ENCODE measurements at places on chromosomes 11 and 22. TPM values are rescaled to one million over a fixed set of nuclear protein-coding genes. Genes with fewer than 3 reads are reported as not detected.
A peak's percentile ranks its signal among the peaks of the same experiment; 100 is the strongest.

DNA sequence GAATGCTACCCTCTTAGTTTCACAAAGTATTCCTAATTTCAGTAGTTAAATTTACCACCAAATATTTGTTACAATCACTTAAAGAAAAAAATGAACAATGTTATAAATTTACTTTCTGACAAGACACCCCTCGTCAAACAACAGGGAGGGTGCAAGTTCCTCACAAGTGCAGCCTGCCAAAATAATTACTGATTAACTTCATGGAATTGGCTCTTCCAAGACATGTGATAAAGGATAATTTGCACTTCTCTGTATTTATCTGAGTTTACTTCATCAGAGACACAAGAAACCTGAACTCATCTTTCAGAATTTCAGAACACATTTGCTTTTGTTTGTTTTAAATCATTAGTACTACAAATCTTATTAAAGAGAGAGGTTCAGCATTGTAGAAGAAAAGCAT is 66.5 kb downstream of the LARGE2 start:
- no peaks in the 10 kb centered on the region for H3K36me3 ChIP-seq
- H3K27me3 ChIP-seq, result no peaks in the 10 kb centered on the region
- H3K4me3 ChIP-seq, result no peak overlapping the region
- no peak for DNase-seq

GRCh38 chr22:48782326-48782725 is 1045.3 kb downstream of the BRD1 start:
- H3K27me3 ChIP-seq, result no peaks in the 10 kb centered on the region
- H3K4me1 ChIP-seq, result peaks cover 13% of the 10 kb centered on the region
- H3K4me3 ChIP-seq, result no peak overlapping the region
- H3K27ac ChIP-seq, result no peak overlapping the region
- DNase-seq, result no peak

GRCh38 chr11:80365980-80366379 is 925.1 kb upstream of the TENM4 start:
- H3K27ac ChIP-seq, result no peak overlapping the region
- no peaks in the 10 kb centered on the region for H3K4me1 ChIP-seq
- no peaks in the 10 kb centered on the region for H3K36me3 ChIP-seq
- H3K27me3 ChIP-seq, result no peaks in the 10 kb centered on the region
- no peak overlapping the region for H3K4me3 ChIP-seq

GRCh38 chr11:129045150-129045549 is 102.5 kb upstream of the TP53AIP1 start:
- H3K27ac ChIP-seq, result no peak overlapping the region
- no peak for DNase-seq
- no peaks in the 10 kb centered on the region for H3K27me3 ChIP-seq

DNA sequence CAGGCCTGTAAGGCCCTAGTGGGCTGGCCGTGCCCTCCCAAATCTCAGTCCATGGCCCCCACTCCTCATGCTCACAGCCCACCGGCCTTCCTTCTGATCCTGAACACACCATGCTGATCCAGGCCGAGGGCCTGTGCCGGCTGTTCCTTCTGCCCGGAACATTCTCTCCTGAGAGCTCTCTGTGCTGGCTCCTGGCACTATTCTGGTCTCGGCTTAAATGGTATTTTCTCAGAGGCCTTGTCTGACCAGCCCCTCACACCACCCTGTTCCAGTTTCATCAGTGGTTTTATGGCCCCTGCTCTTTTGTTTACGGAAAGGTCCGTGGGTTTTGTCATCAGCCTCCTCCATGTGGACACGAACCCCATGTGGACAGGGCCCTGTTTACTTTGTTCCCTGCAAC is 22.0 kb downstream of the SPTBN2 start:
- H3K4me3 ChIP-seq, result no peak overlapping the region
- H3K27me3 ChIP-seq, result no peaks in the 10 kb centered on the region
- peaks cover 82% of the 10 kb centered on the region for H3K36me3 ChIP-seq

- DNase-seq, result no peak
- H3K4me3 ChIP-seq, result no peak overlapping the region
- peaks cover 48% of the 10 kb centered on the region for H3K4me1 ChIP-seq
- H3K36me3 ChIP-seq, result no peaks in the 10 kb centered on the region
- H3K27me3 ChIP-seq, result peaks cover 18% of the 10 kb centered on the region
These were observed 5.1 kb downstream of the SCN4B start for GRCh38 chr11:118147502-118147901.

DNA sequence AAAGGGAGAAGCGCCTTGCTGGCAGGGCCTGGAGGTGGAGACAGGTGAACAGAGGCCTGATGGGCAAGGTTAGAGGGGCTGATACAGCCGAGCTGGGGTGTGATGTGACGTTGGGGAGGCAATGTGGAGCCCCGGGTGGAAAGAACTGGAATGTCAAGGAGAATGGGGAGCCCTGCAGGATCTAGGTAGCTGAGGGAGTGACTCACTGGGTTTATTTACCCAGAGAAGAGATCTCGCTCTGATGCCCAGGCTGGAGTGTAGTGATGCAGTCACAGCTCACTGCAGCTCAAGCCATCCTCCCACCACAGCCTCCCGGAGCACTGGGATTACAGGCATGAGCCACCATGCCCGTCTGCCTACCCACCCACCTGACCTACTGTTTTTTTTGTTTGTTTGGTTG is 1.9 kb upstream of the CYB5R3 start:
- H3K36me3 ChIP-seq, result peaks cover 12% of the 10 kb centered on the region
- H3K27ac ChIP-seq, result no peak overlapping the region
- peaks cover 34% of the 10 kb centered on the region for H3K4me1 ChIP-seq
- DNase-seq, result no peak
- H3K4me3 ChIP-seq, result no peak overlapping the region

- DNase-seq, result no peak
- no peak overlapping the region for H3K4me3 ChIP-seq
- H3K36me3 ChIP-seq, result peaks cover 4% of the 10 kb centered on the region
- H3K27me3 ChIP-seq, result no peaks in the 10 kb centered on the region
- no peaks in the 10 kb centered on the region for H3K4me1 ChIP-seq
These were observed 15.1 kb downstream of the PITPNB start for GRCh38 chr22:27903805-27904473.

DNA sequence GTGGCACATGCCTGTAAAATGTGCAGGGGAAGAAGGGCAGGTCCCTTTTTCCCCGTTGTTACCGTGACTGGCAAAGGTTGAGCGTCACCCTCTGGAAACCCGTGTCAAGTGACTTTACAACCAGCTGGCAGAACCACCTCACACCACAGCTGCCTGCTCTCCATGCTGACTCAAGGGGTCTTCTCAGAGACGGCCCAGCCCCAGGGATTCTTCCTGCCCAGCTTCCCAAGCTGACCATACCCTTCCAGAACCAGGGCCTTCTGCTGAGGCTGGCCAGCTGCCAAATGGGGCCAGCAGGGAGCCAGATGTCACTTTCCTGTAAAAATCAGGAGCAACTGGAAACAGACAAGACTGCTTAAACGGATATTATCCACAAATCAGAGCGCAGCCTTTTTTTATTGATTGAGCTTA is 6.3 kb downstream of the PC start:
- no peaks in the 10 kb centered on the region for H3K27me3 ChIP-seq
- H3K36me3 ChIP-seq, result peaks cover 22% of the 10 kb centered on the region
- H3K4me3 ChIP-seq, result no peak overlapping the region
- no peak for DNase-seq
- peak overlapping the region; percentile 29 for H3K27ac ChIP-seq
- peaks cover 21% of the 10 kb centered on the region for H3K4me1 ChIP-seq

APOBEC3H gene
- 0.41 TPM for polyA plus RNA-seq

OR52N4 gene
- polyA plus RNA-seq, result 0.33 TPM

PKP3 gene
- polyA plus RNA-seq, result 1.3 TPM

CHEK1 gene
- polyA plus RNA-seq, result 10.6 TPM

Measured in spinal cord (tissue), 10 donors.